HS-5 (cell line): ENCODE measurements at places on chromosomes 1 and 21.

DNA sequence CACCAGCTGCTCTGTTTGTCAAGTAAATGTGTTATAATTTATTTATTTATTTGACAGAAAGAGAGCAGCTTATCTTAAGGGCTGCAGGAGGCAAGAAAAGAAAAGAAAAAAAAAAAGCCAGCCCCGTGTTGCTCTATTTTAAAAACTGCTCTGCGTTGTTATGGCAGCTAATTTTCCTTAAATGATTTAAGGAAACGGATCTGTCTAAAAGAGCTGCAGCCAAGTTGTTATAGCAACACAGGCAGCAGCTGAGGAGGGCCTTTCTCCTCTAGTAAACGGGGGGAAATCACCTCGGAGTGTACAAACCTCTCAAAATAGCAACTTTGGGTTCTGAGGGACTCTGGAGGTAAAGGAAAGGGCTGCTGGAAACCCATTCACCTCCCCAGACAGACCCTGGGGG lies 149.2 kb downstream of the BEND5 start:
- DNase-seq: no peak

- no peak for DNase-seq
Measured at GRCh38 chr1:53330819-53331218, 2.9 kb upstream of the LRP8 start.

- DNase-seq: no peak
Measured at GRCh38 chr1:38839363-38839762, 20.2 kb downstream of the RRAGC start.

DNA sequence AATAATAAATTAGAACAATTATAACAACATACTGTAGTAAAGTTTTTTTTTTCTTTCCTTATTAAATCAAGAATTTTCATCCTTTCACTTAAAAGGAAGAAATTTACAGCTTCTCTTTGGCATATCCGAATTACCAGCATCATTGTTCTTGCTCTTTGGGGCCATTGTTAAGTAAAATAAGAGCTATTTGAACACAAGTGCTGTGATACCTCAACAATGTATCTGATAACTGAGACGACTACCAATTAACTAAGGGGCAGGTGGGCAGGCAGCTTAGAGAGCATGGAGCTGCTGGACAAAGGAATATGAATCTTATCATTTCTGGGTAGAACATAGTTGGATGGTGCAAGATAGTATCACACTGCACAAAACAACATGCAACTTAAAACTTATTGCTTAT lies 719.9 kb upstream of the TMPRSS15 start:
- DNase-seq: no peak

DNA sequence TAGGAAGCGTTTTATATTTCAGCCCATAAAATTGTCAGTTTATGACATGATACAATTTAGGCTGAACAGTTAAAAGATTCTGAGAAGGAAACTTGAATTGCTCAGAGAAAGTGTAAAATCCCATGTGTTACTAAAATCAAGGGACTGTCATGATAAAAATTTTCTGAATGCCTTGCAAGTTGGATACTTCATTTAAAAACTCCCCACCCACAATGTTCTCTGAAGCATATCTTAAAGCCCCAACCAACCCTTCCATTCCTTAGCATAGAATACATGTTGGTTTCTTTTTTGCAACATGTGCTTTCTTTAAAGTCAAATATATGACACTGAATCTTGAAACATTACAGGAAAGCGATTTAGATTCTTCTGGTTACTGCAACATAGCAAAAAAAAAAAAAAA lies 97.4 kb downstream of the MRPL39 start:
- no peak for DNase-seq

GRCh38 chr1:98388441-98388840 lies 273.1 kb upstream of the SNX7 start:
- peak; percentile 64 for DNase-seq
